ENCODE measurements at places on chromosomes 5 and 9. TPM values are rescaled to one million over a fixed set of nuclear protein-coding genes. Genes with fewer than 3 reads are reported as not detected.

- DNase-seq = no peak
Observed at GRCh38 chr9:16364347-16364746, 506.1 kb downstream of the BNC2 start.

DNA sequence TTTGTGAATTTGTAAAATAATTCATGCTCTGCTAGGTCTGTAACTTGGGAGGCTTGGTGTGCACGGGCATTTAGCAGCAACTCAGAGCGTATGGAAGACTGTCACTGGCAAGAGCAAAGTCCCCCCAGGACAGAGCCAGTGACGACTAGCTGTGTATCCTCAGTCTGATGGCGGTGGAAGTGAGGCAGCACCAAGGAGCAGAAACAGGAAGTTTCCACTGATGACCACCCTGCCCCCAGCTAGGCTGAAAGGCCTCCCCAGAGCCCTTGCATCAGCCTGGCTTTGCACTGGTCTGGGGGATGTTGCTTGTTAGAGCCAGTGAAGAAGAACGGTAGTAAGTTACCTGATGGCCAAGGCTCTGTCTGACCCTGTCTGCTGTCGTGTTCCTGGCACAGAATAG, 66.8 kb upstream of the ABL1 start:
- peak; percentile 70 for DNase-seq

GRCh38 chr9:91089405-91090129, 272.2 kb downstream of the AUH start:
- peak; percentile 61 for DNase-seq

DNA sequence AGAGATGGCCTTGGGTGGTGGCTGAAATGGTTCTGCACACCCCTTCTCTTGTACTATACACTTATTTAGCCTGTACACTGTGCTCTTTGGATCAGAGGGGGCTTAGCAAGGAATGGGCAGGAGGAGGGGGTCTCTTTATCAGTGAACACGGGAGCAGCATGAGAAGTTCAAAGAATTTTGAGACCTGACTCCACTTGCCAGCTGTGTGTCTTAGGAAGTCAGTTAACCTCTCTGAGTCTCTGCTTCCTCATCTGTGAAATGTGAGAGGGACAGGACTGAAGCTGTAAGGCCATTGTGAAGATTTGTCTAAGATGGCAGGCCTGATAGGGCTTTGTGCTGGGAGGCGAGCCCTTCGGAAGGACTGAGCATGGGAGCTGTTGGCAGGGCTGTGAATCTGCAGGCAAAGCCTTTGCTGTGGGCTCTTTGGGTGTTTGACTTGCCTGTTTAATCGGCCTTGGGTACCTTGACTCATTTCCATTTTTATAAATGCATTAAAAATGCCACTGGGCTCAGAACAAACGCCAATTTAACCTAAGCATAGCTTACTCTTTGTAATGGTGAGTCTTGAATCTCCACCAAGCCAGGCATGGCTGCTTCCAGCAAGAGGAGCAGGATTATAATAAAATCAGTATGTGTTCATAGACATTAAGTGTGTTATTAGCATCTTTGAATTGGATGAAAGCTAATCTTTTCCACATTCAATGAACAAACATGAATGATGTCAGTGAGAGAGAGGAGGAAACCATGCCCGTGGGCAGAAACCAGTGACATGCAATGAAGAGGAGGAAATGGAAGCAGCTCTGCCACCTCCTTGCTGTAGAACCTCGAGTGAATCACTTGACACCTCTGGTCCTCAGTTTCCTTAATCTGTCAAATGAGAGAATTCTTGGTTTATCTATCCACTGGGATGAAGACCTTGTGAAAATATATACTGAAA, 89.4 kb downstream of the MACROH2A1 start:
- no peak for DNase-seq

GRCh38 chr5:74404574-74405508, 235.7 kb downstream of the ENC1 start:
- no peak for DNase-seq

KIAA1958 gene
- 21.8 TPM for total RNA-seq

IL5 gene
- not detected for total RNA-seq

DMRTA1 gene
- total RNA-seq = 5.5 TPM

ADAMTS12 gene
- 6.3 TPM for total RNA-seq

All from renal cortical epithelial cell (primary cell).